ENCODE measurements at places on chromosomes 12 and 14.
A peak's percentile ranks its signal among the peaks of the same experiment; 100 is the strongest.

DNA sequence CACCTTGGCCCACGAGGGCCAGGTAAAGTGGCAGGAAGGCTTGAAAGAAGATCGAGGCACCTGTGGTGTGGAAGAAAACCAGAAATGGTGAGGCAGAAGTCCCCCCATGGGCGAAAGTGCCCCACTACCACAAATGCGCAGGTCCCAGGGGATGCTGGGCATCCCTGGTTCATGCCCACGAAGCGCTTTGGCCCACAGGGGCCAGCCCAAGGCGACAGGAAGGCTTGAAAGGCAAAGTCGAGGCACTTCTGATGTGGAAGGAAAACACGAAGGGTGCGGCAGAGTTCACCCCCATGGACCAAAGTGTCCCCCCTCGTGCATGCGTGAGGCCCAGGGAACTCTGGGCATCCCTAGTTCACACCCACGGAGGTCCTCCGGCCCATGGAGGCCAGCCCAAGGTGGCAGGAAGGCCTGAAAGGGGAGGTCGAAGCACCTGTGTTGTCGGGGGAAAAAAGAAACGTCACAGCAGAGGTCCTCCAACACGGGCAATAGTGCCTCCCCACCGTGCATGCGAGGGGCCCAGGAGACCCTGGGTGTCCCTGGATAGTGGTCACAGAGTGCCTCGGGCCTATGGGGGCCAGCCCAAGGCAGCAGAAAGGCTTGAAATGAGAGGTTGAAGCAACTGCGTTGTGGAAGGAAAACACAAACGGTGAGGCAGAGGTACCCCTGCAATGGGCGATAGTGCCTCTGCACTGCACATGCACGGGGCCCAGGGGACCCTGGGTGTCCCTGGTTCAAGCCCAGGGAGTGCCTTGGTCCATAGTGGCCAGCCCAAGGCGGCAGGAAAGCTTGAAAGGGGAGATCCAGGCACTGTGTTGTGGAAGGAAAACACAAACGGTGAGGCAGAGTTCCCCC, 373.9 kb downstream of the ALG10 start:
- no peak for DNase-seq

DNA sequence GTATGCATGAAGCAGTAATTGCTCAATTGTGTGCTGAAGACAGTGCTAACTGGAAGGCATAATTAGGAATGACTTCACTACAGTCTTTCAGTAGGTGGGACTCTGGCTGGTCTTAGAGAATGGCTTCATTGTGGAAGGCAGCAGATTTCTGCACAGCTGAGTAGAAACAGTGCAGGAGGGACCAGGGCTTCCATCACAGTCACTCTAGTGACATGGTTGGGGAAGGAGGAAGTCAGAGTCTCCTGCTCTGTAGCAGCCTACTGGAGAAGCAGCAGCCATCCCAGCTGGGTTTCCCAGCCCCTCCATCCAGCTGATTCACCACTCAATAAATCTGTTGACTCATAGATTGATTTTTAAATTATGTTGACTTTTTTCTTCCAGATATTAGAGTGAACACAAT, 80.6 kb upstream of the DBX2 start:
- no peak for DNase-seq

GRCh38 chr12:52360663-52361271, 6.5 kb downstream of the KRT85 start:
- DNase-seq, result no peak

DNA sequence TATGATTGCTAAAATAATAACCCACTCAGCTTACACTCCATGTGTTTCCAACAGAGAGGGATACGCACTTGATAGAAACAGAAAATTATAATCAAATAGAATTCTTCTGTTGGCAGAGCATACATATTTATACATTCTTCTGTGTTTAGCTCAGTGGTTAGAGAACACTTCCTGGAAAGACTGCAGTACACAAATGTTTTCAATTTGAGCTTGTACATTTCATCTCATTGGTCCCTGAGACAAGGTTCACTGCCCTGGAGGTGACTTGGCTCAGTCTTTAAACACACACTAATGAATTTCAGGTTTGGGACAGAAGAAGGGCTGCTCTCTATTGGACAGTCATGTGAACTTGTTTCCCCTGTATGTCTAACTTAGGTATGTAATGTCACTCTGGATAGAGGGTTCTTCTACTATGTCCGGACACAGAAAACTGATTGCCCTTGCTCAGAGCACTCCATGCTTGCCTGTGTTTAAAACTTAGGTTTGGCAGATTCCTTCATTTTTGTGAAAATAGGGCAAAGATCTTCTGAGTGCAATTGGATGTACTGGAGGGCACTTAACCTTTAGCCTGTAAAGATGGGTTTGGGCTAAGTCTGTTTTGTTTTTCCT, 22.9 kb downstream of the PROX2 start:
- DNase-seq, result no peak

DNA sequence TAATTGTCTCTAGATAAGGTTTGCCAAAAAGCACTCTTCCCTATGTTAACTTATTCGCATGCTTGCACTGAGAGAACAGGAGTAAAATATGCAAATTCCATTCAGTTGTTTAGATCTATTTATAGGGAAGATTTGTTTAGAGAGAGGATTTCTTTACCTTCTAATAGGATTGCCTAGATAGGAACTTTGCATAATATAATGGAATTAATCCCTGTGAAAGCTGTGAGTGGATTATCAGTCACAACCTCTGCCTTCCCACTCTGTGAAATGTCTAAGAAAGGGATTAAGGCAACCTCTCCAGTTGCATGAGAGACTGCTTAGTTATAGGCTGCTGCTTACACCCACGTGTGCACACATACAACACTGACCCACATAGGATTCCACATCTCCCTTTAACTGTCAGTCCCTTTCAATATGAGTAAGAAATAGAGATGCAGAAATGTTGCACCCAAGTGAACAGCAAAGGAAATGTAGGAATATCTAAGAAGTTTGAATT, 83.2 kb downstream of the ALG10B start:
- no peak for DNase-seq

- DNase-seq, result no peak
These were observed 517.6 kb upstream of the TMEM132C start for GRCh38 chr12:127749416-127749815.

DNA sequence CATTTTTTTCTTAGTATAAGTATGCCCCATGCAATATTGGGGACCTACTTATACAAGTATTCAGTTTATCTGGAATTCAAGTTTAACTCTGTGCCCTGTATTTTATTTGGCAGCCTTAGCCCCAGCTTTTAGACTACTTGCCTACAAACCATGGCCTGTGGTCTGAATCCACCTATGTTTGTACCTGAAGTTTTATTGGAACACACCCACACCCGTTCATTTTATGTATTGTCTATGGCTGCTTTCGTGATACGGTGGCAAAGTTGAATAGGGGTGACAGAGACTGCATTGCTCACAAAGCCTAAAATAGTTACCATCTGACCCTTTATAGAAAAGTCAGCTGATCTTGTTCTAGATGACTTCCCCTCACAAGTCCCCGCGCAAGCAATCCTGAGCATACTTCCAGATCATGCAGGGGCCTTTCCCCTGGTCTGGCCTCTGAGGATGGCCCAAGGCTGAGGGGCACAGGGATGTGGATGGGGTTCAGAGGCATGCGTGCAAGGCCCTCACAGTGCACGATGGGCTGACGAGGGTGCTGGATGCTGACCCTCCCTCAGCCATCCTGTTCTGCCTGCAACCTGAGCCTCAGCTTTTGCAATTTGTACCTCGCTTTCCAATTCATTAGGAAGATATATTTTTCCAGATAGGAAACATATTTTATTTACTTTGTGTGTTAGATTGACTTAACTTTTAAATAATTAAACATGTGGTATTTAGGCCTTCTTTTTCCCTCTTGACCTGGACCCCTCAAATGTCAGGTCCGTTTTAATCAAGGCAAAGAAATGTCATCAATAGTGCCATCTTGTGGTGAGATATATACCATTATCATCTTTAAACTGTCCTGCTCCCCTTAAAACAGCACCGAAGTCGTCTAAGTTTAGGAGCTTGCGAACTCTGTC, 527.3 kb upstream of the CCDC196 start:
- peak; percentile 60 for DNase-seq

- DNase-seq, result no peak
These were observed 1039.3 kb upstream of the FOXG1 start for GRCh38 chr14:27727251-27727770.

DNA sequence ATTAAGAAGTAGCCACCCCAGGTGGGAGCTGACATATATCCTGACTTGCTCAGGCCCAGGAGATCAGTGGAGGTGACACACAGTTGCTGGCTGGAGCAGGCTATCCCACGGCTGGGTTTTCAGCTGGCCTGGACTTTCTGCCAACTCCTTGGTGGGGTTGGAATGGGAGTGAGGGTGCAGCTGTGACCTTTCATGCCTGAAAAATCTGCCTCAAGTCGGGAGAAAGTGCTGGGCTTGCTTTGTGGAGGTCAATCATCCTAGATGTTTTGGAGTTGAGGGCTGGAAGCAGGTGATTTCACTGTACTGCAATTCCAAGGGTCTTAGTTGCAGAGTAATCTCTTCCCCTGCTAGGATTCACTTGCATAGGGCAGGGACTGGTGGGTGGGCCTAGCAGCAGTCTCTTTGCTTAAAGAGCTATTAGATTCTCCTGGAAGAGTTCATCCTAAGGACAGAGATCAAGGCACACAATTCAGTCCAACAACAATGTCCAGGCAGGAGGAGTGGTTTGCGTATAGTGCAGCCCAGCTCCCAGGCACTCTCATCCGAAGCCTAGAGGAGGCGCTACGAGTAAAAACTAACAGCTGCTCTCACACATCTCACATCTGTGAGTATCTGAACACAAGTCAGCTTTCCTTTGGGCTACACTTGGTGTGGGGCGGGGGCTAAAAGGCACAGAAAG, 98.1 kb downstream of the GAS2L3 start:
- DNase-seq, result no peak

DNA sequence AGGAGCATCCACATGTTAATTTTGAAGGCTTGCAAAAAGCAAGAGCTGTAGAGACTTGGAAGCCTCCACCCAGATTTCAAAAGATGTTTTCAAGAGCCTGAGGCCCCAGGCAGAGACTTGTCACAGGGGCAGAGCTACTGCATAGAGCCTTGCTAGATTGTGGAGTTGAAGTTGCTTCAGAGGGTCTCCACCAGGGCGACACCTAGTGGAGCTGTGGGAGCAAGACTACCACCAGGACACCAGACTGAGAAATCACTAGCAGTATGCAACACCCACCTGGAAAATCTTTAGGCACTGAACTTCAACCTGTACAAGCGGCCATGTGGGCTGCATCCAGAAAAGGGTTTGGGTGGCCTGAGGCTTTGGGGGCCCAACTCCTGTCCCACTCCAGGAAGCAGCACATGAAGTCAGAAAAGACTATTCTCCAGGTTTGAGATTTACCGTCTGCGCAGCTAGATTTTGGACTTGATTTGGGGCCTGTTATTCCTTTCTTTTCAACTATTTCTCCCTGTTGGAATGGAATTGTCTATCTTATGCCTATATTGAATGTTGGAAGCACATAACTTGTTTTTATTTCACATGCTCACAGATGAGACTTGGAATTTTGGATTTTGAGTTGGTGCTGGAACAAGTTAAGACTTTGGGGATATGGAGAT, 508.6 kb downstream of the FLRT2 start:
- peak; percentile 37 for DNase-seq

DNA sequence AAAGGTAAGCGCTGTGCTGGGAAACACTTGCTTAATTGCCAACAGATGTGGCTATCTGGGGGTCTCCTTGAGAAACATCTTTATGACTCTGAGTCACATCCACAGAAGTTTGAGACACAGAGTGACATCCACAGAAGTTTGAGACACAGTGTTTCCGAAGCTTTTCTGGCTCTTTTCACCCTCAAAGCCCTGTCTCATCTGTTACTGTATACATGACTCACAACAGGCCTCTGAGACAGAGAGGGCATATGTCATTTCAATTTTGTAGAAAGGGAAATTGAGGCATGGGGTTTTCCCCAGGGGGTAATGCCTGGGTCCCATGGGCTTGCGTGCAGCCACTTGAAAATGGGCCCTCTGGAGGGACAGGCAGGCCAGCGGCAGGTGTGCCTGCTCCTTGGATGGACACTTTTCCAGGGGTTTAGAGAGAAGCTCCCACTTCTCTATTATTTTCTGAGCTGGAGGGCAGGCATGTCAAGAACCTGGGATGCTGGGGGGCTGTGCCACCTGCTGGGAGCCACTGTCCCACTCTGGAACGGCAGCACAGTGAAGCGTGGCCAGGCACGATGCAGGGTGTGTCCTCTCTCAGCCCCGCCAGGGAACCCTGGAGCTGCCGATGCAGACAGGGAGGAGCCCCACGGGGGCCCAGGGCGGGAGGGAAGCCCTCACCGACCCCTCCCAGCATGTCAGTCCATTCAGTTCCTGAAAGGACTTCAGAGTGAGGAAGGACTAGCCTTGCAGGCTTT, 111.3 kb upstream of the FKBP4 start:
- no peak for DNase-seq

GRCh38 chr12:124517260-124518050, 50.0 kb downstream of the NCOR2 start:
- no peak for DNase-seq

DNA sequence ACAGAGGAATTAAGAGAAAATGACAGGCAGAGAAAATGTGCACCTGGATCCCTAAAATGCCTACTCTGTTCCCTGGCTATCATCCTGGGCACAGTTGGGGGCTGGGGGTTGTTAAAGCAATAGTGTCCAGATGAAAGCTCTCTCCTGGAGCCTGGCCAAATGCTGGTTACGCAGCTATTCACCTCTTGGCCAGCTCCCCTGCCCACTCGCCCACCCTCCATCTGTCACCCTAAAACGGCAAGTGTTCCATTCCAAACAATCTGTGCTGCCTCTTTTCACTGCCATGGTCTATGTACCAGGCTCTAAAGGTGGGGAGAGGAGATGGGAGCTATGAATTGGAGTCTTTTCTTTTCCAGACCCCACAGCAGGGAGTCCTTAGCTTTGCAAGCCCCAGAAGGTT, 24.7 kb upstream of the NPFF start:
- DNase-seq, result no peak

DNA sequence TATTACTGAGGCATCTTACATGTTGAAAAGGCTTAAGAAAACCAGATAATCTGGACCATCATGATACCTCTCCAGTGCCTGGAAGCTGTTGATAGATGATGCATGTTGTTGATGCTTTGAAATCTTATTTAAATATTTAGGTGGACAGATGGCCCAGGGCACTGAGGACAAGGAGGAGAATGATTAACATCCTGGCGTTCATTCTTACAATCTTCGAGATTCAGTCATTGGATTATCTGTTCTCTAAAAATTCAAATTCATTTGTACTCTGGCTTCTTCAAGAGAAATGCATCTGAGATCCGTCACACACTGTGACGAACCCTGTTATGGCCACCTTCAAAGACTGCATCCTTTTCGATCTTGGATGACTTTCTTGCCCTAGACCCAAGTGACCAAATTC, 121.3 kb upstream of the IGF1 start:
- DNase-seq, result no peak
